NCI-H1105 (cell line): ENCODE measurements at places on chromosomes 1 and 21.
A peak's percentile ranks its signal among the peaks of the same experiment; 100 is the strongest.

GRCh38 chr1:8396786-8397406 lies 79.0 kb downstream of the SLC45A1 start:
- no peak for DNase-seq

DNA sequence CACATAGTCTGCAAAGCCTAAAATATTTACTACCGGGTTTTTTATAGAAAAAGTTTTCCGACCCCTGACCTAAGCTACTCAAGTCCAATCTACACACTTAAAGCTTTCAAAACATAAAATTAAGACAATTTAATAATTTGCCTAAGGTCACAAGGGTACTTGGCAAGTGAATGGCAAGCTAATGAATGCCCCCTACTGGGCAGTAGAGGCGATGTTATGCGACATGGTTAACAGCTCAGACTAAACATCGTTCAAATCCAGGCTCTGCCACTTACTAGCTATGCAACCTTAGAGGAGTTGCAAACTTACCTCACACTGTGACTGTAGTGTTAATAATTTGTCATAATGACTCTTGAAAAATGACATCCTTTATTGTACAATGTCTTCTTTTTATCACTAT lies 317.2 kb upstream of the NFIA start:
- peak; percentile 15 for DNase-seq

- DNase-seq, result no peak
Measured at GRCh38 chr1:156143765-156144489, 9.5 kb upstream of the SEMA4A start.

DNA sequence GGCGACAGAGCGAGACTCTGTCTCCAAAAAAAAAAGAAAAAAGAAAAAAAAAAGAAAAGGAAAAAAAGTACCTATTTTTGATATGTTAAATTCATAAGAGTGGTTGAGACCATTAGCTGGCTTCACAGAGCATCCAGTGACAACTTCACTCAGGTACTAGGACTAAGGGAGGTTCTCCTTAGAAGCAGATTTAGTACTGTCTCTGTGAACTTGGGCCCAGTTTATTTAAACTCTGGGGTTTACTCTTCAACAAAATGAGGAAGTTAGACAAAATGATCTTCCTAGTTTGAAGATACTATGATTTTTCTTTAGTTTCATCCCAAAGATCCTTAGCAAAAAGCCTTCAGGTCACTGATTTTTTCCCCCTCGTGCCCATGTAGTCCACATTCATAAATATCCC lies 21.2 kb downstream of the MACO1 start:
- DNase-seq, result no peak

GRCh38 chr1:50424884-50425375 lies 1.7 kb upstream of the DMRTA2 start:
- DNase-seq, result no peak

DNA sequence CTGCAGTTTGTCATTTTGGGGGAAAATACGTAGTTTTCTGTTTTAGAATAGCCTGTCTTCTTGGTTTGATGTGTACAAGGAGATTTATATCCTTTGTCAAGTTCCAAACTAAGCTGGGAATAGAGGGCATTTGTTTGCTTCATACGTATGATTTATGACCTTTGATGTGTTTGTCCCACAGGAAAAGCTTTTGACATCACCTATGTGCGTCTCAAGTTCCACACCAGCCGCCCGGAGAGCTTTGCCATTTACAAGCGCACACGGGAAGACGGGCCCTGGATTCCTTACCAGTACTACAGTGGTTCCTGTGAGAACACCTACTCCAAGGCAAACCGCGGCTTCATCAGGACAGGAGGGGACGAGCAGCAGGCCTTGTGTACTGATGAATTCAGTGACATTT lies 79.9 kb downstream of the LAMC1 start:
- DNase-seq, result no peak

DNA sequence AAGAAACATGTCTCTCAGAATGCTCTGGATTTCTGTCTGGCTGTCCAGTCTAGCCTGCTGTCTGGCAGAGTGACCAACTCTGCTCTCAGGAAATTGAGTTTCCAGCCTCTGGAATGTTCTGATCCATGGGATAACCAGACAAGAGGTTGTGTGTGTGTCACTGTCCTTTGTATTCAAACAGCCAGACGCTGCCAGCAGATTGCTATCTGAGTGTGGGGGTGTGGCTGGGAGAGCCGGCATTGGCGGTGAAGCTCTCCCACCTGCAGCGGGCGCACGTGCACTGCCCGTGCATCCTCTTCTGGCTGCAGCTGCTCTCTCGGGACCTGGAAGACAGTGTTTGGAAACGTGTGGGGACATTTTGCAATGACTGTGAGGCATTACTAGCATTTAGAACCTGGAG lies 26.1 kb downstream of the PKP1 start:
- peak; percentile 82 for DNase-seq

- no peak for DNase-seq
Measured at GRCh38 chr1:191575180-191575579, 583.1 kb upstream of the RGS18 start.
